ENCODE measurements at places on chromosomes 3 and 15.

DNA sequence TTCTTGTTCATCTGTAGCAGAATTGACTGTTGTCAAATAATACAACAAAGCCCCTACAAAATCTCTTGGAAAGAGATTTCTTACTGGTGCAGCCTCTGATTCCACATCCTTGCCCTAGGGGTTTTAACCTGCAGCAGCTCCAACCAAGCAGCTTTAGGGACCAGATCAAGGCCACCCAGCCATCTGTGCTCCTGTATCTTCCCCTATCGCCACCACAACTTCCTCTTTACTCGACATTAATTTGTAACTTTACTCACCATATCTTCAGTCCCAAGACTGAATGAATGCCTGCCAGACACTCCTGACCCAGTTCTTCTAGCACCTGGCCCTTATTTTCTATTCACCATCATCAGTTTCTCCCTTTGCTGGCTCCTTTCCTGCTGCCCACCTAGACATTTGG, 156.6 kb upstream of the IL12A start:
- no peak for DNase-seq

- peak; percentile 56 for DNase-seq
Observed at GRCh38 chr3:25895443-25895842, 105.6 kb downstream of the OXSM start.

- DNase-seq = no peak
Observed at GRCh38 chr3:71132995-71133730, 450.4 kb downstream of the FOXP1 start.

DNA sequence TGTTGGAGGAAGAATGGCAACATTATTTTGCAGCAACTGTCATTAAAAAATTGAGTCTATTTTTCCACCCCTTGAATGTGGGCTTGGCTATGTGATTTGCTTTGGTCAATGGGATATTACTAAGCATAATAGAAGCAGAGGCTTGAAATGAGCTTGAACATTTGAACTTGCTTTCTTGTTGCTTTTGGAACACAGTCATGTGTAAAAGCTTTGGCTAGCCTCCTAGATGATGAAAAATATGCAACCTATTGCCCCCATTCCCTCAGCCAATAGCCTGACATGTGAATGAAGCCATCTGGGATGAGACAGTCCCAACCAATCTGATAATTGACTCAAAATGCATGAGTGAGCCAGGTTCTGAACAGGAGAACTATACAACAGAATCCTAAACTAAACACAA, 78.4 kb downstream of the PLSCR2 start:
- DNase-seq = peak; percentile 79

DNA sequence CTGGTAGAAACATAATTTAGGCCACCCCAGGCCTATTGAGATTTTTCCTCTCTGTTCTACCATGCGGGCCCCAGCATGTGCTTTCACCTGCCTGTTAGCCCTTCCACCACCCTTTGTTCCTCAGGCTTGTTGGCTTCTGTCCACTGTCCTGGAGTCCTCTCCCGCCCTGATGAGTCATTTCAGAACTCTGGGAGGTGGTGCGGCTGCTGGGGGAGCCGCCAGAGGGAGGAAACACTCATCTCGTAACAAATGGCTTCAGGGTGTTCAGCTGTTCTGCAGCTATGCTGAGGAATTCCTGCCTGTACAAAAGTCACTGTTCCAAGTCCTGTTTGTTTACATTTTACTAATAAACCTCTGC, 36.3 kb downstream of the LRTM1 start:
- peak; percentile 98 for DNase-seq

DNA sequence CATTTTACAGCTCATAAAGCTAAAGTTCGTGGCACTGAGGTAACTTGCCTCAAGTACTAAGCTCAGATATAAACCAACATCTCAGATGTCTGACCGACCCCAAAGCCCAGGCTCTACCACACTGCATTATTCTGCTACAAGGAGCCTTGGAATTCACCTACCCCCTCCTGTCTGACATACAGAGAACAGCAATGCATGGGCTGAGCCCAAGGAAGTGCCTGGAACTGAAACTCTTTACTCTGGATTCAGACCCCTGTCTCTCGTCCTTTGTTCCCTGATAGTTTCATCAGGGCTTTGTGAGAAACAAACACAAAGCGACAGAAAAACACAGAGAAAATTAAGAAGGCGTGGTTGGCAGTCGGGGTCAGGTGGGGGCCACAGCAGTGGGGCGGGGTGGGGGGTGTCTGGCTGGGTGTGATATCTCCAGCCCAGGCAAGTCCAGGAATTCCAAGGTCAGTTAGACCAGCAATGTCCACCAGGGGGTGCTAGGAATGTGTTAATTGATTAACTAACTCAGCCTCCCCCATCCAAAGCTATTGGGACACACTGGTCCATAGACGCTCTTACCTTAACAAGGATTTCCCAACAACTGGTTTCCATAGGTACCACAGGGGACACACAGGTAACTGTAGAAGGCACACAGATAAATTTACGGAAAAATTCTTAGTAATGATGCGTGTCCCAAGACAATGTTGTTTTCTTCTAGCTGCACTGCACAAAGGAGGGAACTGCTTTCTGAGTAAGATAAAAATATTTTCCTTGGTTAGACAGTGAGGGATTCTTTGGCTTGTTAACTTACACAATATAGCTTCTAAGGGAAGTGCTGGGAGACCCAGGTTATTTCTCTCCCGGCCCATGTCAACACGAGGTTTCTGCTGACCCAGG, 18.8 kb upstream of the SSUH2 start:
- peak; percentile 85 for DNase-seq

DNA sequence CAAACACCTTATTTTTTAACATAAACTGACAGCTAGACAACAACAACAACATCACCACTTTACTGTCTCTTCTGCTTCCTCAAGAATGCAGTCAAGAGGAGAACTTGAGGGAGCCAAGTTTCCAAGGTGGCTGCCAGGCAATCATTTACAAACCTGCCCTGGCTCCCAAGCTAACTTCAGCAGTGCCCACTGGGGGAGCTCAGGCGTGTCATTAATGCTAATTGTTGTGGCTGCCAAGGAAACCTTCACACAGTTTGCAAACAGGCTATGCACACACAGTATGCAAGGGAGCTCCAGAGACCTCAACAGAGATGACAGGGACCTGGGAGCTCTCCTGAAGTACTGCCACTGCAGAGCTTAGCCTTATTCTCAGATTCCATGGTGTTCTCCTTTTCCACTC, 2.1 kb downstream of the DZIP1L start:
- peak; percentile 78 for DNase-seq

DNA sequence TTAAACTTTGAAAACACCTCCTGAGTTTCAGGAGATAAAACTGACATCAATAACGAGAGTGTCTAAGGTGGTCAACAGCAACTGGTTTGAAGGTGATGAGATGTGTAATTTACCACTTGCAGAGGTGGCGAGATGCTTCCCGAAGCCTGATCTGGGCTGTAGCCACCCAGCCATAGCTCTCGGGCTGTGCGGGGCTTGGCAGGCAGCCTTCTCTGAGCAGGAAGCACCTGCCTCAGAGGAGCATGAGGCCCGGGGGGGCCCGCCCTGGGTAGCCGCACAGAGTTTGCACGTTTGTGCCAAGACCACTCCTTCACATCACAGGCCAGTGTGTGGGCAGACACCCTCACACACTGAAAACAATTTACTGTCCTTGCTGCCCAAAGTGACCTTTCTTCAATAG, 220.3 kb downstream of the CACNA2D3 start:
- DNase-seq = no peak

GRCh38 chr15:74788042-74788682, 6.3 kb downstream of the CSK start:
- DNase-seq = no peak

DNA sequence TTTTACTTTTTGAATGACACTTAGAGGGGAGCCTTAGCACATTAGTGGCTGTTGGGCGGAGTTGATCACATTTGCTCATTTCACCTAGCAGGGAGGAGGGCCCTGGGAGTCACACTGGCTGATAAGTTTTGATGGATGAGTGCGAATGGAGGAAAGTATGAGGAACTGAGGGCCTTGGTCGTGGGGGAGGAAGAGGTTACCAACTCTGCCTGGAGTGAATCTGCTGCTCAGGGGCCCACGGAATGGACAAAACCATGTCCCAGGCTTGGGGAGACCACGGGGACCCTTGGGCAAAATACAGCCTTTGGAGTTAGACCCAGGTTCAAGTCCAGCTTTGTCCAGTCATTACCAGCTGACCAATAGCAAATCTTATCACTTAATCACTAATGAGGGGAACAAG, 5.1 kb upstream of the FLNB start:
- DNase-seq = no peak

- DNase-seq = no peak
Observed at GRCh38 chr3:132659000-132659364, 627 bp downstream of the ACAD11 start.

- peak; percentile 85 for DNase-seq
Observed at GRCh38 chr3:123871946-123872345, 12.2 kb downstream of the MYLK start.

DNA sequence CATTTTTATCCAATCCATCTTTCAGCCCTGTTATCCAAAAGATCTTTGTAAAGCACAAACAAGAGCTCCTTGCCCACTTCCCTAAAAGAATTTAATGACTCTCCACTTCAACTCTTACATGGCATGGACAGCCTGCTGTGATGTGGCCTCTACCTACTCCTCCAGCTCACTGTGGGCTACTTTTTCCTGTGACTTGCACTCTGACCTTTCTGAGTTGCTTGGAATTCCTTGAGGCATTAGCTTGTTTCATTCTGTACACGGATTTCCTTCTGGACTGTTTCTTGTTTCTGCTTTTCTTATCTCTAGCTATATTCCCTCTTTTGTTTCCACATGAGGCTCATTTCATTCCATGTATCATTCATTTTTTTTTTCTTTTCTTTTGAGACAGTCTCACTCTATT, 15.2 kb downstream of the QTRT2 start:
- no peak for DNase-seq

DNA sequence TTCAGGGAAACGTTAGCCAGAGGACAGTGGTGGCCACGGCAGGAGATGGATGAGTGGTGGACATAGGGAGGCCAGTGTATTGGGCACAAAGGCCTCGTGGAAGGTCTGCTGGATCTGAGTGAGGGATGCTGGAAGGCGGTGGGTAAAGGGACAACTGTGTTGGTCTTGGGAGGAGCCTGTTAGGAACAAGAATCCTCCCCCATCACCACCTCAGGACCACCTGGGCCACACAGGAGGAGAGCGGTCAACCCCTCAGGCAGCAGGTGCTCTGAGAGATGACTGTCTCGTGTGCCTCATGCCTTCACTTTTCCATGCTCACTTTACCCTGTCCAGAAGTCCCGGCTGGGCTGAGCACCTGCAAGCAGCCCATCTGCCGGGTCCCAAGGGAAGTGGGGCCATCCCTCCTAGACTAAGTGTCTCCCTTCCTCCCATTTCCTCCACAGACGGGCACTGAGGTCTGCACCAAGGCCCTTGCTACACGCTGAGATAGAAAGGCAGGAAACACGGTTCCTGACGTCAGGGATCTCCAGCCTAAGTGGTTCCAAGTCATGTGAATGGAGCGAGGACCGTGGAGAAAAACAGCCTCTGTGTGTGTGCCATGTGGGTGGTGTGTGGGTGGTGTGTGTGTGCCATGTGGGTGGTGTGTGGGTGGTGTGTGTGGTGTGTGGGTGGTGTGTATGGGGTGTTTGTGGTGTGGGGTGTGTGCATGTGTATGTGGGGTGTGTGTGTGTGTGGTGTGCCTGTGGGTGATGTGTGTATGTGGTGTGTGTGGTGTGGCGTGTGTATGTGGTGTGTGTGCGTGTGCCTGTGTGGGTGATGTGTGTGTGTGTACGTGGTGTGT, 47.8 kb upstream of the CTSH start:
- no peak for DNase-seq

DNA sequence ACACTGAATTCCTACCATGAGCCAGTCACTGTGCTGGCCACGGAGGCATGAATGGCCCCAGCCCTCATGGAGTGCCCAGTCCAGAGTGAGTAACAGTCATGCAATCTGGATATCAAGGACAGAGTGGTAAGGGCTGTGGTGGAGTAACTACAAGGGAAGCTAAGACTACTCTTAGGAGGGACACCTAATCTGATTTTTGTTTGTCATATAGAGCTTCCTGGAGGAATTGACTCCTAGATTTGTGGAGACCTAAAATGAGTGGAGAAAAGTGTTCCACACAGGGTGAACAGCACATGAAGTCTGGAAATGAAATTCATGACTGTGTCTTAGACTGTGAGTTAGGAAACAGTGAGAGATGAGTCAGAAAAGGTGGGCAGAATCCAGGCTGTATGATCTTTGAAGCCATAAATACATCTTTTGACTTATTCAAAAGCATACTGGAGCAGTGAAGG, 219.9 kb downstream of the NFKBIZ start:
- peak; percentile 39 for DNase-seq

DNA sequence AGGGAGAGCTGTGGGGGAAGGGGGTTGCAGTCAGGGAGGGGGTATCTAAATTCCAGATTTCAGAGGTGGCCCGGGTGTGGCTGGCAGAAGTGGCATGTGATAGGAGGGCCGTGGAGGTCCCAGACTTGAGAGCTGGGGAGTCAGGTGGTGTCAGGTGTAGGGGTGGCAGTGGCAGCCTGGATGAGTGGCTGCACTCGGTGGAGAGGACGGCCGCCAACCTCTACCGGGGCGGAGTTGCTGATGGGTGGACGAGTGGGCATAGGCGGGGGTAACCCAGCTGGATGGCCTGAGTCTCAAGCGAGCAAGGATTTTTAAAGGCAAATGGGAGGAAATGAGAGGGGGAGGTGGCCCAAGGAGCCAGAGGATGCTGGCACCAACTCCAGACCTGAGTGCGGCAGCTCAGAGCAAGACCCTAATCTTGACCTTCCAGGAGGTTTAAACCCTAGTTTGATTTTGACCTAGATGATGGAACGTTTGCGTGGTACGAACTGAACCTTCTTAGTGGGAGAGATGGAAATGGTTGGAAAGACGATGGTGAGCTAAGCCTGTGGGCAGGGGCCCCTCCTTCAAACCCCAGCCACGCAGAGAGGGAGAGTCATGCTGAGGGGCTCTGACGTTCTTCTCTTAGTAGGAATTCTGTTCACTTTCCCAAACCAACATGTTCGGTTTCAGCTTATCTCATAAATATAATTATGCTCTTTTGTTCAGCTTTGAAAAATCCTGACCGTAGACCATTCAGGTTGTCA, 8.0 kb downstream of the TRAK1 start:
- peak; percentile 28 for DNase-seq

- DNase-seq = peak; percentile 88
Observed at GRCh38 chr15:92429378-92430068, 35.8 kb downstream of the ST8SIA2 start.

DNA sequence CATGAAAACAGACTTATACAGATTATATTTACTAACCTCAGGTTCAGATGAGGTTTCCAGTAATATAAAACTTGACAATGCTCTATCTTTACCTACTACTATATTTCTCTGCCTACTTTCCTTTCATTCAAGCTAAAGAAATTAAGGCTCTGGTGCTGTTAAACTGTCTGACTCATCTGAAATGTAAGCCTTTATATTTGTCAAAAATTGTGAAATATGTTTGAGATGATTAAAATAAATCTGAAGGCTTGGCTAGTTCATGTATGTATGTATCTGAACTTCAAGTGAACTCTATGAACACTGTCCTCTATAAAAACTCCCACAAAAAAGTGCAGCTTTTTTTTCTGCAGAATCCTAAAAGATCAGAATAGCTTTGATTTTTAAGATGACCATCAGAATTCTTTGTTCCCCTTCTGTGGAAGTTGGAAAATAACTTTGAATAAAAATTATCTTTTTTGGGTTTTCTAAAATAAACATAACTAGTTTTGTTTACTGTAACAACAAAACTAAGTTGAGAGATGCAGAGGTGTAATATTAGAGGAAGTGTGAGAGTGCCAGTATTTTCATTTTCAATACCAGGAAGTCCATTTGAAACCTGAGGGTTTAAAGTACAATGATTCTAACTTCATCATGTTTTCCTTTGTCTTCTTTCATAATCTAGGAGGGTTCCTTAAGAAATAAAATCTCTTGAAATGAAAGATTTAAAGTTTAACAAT, 42.2 kb downstream of the ILDR1 start:
- DNase-seq = no peak

GRCh38 chr3:77039606-77040171, at the start of gene ROBO2:
TSS of gene ROBO2 (plus strand) at chr3:77040099. CDS start at chr3:77040786, 687 bp downstream.
- DNase-seq = peak; percentile 78

Data from astrocyte of the hippocampus (primary cell).